ENCODE measurements at places on chromosomes 6 and 20.

- peak; percentile 47 for DNase-seq
Measured at GRCh38 chr6:24743265-24743943, 24.4 kb upstream of the C6orf62 start.

GRCh38 chr20:63830841-63831588, at the start of gene ZBTB46:
ZBTB46 (minus strand) TSS chr20:63831264; CDS start chr20:63790757, 40,507 bp downstream.
- DNase-seq, result peak; percentile 65

- peak; percentile 55 for DNase-seq
Measured at GRCh38 chr6:44264154-44265006, 971 bp downstream of the NFKBIE start.

- DNase-seq, result no peak
Measured at GRCh38 chr6:167469672-167470071, 144.8 kb downstream of the TTLL2 start.

GRCh38 chr6:43129434-43130194, 41.5 kb upstream of the SRF start:
- peak; percentile 19 for DNase-seq

GRCh38 chr6:166658115-166658791, 31.2 kb upstream of the RPS6KA2 start:
- no peak for DNase-seq

DNA sequence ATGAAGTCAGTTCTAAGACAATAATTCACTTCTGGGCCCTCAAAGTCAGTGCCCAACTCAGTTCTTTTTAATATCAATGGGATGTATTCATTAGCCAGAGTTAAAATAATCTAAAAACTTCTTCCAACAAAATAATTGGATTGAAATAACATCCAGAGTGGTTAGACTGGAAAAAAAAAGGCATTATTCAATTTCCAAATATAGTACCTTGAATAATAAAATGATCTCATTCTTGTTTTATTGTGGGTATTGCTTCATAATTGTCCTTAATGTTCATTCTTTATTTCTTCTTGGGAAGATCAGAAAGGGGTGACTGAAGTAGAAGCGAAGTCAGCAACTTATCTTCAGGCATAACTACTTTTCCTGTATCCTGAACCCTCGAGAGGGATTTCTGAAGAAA, 85.1 kb upstream of the JARID2 start:
- no peak for DNase-seq

DNA sequence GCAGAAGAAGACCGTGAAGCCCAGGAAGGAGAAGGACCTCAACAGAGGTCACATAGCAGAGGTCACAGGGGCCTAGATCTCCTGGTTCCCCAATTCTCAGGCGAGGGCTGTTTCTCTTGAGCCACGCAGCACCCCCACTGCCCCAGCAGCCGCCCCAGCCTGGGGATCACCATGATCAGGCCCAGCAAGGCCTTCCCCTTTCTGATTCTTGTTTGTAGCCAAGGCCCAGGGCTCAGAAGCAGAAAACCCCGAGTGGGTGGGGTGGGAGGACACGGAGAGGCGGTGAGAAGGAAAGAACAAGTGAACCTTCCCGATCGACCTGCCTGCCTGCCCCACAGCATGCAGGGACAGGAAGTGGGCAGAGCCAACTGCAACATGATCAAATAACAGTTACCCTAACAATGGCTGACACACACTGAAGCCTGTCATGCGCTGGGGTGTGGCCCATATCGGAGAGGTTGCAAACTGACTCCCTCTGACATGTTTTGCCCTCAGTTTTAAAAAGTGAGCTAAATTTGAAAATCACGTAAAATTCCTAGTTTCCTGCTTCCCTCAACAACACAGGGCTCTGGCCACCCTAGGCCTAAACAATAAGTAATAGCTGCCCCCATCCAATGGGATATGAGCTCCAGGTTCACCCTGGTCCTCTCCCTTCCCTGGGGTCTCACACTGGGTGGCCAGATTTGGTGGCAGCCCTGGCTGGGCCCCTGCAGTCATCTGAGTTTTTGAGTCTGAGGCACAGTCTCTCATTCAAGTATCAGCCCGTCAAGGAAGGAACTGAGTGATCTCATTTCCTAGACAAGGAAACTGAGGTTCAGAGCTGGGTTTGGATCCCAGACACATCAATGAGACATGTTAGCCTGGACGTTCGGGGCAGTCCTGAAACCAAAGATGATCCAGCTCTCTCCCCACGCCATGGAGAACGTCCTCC, 6.5 kb downstream of the PEDS1 start:
- DNase-seq, result peak; percentile 80

GRCh38 chr20:46283426-46284039, 24.8 kb downstream of the CDH22 start:
- DNase-seq, result no peak

GRCh38 chr6:149451376-149452036, 33.3 kb downstream of the ZC3H12D start:
- no peak for DNase-seq

- DNase-seq, result no peak
Measured at GRCh38 chr20:61660559-61660958, 405.1 kb downstream of the TAF4 start.

DNA sequence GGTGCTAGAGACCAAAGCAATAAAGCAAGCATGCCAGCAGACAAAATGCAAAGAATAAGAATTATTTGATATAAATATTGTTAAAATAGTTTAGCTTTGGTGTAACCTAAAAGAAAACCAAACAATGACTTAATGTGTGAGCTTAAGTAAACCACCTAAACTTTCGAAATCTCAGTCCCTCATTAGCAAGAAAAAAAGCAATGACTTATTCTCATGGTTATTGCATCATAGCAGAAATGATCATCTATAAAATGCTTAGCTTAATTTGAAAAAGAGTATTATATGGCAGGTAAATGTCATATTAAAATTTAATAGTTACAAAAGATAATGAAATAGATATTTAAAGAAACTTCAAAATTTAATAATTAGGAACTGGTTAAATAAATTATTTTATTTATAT, 1395.7 kb upstream of the EYS start:
- no peak for DNase-seq

- peak; percentile 74 for DNase-seq
Measured at GRCh38 chr6:159134701-159135364, 34.4 kb upstream of the FNDC1 start.

- DNase-seq, result no peak
Measured at GRCh38 chr6:163733061-163733460, 318.5 kb downstream of the QKI start.

GRCh38 chr6:82006027-82006738, 241.4 kb downstream of the IBTK start:
- DNase-seq, result no peak

GRCh38 chr6:142675517-142675916, 269.5 kb downstream of the HIVEP2 start:
- no peak for DNase-seq

DNA sequence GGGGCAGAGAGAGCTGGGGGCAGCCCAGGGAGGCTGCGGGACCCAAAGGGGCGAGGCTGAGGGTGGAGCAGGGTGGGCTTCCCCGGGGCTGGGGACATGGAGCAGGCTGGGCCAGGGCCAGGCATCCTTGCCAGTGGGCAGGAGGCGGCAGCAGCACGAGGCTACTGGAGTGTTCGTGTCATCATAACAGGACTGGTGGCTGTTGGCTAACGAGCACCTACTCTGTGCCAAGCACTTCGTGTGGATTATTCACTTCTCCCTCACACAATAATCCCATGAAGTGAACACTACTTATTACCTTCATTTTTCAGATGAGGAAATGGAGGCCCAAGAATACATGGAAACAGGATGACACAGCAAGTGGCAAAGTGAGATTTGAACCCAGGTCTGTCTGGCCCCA, 41.7 kb downstream of the GRM4 start:
- DNase-seq, result no peak

DNA sequence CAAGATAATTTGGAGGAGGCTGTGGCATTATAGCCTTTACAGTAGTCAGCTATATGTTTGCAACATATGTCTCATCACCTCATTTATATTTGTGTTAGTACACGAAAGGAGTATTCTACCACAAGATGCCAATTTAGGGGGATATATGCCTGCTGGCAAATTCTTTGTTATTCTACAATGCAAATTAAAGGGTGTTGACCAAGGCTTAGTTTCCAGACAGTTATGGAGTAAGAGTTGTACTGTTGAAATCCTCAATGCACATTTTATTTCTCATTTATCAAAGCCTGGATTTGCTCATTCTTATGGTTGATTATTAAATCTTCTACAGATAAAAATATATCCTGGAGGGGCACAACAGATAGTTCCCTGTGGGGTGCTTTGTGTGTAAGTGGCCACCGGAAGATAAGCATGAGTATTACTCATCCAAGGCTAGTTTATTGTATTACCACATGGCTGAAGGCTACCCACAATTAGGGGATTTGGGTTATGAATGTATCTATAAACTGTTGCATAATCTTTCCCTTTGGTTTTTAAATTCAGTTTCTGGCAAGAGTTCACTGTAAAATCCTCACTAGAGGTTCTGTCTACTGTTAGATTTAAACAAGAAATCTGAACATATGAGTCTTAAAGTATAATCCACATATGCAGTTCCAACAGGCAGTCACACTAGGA, 9.0 kb downstream of the CST9 start:
- DNase-seq, result no peak

- DNase-seq, result no peak
Measured at GRCh38 chr6:104396077-104396476, 463.6 kb downstream of the HACE1 start.

DNA sequence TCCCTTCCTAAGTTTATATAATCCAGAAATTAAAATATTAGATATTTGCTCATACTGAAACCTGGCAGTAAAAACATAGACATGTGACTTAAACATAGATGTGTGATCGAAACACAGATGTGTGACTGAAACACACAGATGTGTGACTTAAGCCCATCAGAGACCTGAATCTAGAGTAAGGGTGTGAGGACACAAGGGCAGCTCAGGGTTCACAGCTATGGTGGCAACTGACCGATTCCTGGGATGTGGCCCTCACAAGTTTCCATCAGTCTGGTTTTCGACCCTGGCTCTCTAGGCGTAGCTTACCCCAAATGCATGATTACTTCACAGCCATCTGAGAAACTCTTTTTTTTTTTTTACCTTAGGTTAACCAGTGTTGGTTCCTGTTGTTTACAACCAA, 137.0 kb downstream of the NRN1 start:
- no peak for DNase-seq

GRCh38 chr6:81666481-81666880, 86.0 kb downstream of the TENT5A start:
- no peak for DNase-seq

- DNase-seq, result no peak
Measured at GRCh38 chr6:162471842-162472241, 255.7 kb downstream of the PRKN start.

DNA sequence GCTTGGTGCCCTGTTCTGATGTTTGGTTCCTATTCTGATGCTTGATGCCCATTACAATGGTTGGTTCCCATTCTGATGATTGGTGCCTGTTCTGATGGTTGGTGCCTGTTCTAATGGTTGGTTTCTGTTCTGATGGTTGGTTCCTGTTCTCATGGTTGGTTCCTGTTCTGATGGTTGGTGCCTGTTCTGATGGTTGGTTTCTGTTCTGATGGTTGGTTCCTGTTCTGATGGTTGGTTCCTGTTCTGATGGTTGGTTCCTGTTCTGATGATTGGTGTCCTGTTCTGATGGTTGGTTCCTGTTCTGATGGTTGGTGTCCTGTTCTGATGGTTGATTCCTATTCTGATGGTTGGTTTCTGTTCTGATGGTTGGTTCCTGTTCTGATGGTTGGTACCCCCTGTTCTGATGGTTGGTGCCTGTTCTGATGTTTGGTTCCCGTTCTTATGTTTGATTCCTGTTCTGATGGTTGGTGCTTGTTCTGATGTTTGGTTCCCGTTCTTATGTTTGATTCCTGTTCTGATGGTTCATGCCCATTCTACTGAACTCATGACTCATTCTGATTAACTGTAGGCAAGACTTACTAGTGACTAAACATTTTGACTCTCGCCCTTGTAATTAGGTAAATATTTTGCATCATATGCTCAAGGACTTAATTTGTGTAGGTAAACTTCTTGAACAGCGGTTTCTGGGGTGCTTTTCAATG, 146.2 kb downstream of the DLL1 start:
- DNase-seq, result no peak

GRCh38 chr6:67971812-67972211, 663.3 kb upstream of the ADGRB3 start:
- DNase-seq, result no peak

- no peak for DNase-seq
Measured at GRCh38 chr6:115891111-115891669, 169.5 kb downstream of the FRK start.

- no peak for DNase-seq
Measured at GRCh38 chr20:44402391-44403193, 47.1 kb downstream of the HNF4A start.

DNA sequence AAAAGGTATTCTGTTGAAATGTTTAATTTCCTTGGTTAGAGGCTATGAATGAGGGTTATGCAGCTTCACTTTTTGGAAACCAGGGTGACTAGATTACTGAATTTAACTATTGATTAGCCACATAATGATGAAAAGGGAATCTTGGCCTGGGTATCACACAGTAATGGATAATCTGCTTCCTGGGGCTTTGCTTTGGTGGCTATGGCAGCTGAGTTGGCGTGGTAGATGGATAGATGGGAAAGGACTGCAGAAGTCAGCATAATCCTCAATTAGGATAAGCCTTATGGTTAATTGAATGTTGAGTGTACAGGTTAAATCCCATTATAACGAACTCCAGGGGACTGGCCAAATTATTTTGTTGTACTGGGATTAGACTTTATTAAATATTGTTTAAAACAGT, 5.2 kb downstream of the NCOA3 start:
- no peak for DNase-seq

DNA sequence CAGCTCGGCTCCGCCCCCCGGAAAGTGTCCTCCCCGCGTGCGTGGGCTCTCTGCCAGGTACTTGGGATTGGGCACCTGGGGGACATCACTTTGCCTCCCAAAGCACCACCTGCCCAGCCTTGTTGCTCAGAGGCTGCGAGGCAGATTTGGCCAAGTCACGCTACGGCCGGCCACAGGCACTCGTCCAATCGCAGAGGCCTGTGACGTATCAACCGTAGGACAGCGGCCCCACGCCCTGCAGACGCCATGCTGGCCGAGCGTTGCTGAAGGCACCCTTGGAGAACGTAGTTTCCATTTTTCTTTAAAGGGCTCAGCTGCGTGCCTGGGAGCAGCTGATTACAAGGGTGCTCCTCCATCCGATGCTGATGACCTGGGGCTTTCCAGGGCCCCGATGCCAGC, 3.1 kb downstream of the NTSR1 start:
- DNase-seq, result no peak
